ENCODE measurements at places on chromosomes 7 and 10.

DNA sequence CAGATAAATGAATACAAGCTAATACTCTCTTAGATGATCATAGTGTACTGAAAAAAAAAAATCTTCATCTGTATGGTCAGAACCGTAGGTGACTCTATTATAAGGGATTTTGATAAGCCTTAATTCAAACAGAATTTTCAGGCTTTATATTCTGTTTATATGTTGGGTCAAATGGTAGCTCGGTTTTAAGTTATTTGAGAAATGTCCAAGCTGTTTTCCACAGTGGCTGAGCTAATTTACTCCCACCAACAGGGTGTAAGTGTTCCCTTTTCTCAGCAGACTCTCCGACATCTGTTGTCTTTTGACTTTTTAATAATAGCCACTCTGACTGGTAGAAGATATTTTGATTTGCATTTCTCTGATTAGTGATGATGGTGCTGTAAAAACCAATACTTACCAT is 328.8 kb upstream of the MAGI2 start:
- no peak for DNase-seq

DNA sequence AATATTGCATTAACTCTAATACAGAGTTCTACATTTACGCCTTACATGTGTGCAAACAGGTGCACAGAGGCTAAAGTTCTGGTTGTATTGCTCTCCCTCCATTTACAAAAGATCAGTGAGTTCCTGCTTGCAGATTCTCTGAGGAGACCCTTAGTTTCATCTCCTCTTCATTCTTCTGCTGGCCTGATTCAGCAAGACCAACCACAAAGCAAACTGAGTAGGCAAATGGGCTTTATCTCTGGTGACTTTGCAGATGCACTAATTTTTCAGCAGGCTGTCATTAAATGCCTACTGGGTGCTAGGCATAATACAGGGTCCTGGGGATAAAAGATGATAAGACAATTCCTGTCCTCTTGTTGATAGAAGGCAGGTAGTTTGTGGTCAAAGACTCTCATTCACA is 56.4 kb downstream of the MET start:
- DNase-seq: no peak

- DNase-seq: peak; percentile 44
Measured at GRCh38 chr7:102426268-102427018, 6.9 kb upstream of the ORAI2 start.

- no peak for DNase-seq
Measured at GRCh38 chr7:97021747-97022490, 2.7 kb downstream of the DLX5 start.

DNA sequence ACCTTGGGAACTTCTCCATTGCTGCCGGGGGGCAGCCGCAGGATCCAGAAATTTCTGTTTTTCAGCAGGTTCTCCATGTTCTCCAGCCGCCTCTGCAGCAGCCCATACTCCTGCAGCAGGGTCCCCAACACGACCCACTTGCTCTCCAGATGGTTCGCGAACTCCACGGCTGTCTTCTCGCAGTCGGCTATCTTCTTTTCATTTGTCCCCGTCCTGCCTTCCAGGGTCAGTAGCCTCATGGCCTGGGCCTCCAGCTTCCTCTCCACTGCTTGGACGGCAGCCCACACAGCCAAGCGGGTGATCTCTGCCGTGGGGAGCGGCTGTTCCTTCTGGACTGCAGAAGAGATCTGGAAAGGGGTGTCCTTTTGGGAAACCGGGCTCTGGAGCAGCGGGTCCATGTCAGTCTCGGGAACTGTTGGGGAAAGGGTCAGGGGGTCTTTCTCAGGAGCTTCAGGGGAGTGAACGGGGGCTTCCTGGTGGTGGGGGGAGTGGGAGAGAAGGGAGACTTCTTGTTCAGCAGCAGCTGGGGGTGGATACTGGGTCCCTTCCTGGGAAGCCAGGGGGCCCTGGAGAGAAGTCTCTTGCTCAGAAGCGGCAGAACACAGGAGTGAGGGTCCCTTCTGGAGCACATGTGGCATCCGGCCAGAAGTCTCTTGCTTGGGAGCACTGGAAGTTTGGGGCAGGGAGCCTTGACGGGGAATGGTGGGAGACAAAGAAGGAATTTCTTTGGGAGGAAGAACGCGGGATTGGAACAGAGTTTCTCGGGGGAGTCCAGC is 5.5 kb downstream of the ZNF777 start:
- no peak for DNase-seq

DNA sequence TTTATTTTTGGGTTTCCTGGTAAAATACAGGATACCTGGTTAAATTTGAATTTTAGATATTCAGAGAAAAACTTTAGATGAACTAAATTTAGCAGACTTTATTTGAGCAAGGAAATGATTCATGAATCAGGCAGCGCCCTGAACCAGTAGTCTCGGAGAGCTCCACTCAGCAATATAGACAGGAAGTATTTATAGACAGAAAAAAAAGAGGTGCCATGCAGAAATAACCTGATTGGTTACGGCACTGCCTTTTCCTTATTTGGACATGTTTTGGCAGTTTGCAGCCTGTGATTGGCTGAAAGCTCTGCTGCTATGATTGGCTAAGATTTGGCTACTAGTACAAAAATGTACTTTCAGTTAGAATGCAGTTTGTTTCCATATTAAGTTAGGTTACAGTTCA is 198.3 kb upstream of the DKK1 start:
- DNase-seq: no peak

DNA sequence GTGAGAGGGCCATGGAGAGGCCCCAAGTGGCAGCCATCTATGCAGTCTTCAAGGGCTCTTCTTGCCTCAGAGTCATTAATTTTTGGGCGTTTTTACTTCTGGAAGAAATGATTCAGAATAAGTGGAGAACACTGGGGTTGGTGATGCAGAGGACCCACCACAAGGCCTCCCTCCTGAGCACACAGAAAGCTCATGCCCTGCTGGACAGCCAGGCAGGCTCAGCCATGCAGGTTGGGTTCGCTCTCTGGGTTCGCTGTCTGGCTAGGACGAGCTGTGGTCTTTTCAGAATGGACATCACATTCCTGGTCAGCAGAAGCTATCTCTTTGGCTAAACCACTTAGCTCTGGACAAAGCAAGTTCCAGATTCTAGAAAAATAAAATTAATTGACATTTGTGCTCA is 480.8 kb downstream of the RPS24 start:
- DNase-seq: no peak

All from SIG-M5 (cell line).